NCI-H2081 (cell line): ENCODE measurements at places on chromosomes 7 and 10.
A peak's percentile ranks its signal among the peaks of the same experiment; 100 is the strongest.

- no peak for DNase-seq
Measured at GRCh38 chr10:34514290-34514689, 300.8 kb downstream of the PARD3 start.

GRCh38 chr7:71752171-71752935 is 620.4 kb downstream of the GALNT17 start:
- peak; percentile 15 for DNase-seq

DNA sequence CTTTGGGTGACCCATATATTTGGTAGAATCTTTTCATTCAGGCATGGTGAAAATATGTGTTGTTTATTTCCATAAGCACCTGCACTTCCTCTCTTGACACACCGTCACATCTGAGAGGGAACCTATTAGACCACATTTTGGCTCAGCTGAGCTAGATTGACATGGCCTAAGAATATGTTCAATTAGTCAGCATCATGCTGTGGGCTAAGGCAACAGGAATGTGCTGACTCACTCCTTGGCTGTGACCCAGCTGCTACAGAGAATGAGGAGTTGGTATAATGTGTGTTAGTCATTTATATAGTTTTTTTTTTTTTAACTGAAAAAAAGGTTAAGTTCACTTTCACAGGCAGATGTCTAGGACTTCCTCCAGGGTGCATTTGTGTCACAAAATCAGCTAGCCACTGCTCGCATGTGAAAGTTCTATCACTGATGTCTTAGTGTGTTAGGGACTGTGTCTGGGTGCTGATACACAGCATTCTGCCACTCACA is 180.6 kb downstream of the SEMA3E start:
- peak; percentile 54 for DNase-seq

DNA sequence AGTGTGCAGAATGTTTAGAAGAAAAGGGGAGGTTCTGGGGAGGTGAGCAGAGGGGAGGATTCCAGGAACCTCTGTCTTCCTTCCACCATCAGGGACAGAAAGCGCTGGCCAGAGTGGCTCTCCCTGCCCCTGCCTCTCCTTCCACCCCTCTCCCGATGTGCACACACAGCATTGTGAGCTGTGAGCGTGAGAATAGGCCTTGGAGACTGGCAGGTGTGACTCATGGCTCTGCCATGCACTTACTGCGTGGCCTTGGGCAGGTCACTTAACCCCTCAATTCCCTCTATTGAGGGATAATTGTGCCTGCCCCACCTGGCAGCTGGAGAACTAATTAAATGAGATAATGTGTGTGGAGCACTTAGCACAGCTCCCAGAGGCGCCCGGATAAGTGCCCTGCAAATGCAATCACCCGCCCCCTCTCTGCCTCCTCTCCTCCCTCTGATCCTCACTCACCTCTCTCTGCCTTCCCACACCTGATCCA is 115.4 kb downstream of the ZMIZ1 start:
- no peak for DNase-seq

DNA sequence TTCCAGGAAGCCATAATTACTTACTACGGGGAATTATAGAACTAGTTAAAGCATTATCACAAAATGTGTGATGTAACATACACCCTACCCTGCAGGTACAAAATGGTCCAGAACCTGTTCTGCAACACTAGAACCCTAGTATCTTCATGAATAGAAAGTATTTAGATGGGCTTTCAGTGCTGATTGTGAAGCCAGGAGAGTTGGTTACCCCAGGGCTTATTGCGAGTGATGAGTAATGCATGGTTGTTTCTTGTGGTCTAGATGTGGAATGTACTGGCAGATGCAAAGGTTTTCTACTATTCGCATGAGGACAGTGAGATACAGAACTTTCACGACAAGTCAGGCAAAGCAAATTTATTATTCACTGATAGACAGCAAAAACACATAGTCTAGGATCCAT is 33.6 kb upstream of the AGR3 start:
- no peak for DNase-seq

DNA sequence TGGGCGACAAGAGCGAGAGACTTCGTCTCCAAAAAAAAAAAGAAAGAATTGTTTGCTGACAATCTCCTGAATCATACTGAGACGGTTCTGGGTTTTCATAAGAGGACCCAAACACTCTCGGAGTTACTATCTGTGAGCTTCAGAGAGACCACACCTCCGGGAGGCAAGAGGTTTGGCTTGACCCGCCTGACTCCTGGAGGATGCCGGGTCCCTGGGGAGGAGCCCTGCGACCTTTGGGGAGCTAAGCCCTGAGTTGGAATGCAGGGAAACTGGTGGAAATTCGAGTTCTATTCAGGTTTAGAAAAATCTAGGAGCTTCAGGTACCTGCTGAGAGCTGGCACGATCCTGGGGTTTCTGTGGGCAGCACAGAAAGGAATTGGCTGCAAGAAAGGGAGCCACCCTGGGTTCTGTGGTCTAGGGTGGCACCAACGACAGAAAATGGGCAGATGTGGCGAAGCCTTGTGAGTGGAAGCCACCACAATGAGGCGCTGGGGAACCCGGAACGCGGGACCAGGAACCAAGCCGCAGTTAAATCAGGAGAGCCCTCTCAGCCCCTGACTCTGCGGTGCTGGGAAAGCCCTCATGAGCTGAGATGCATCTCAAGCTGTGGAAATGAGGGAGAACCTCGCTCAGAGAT is 21.9 kb upstream of the GATAD1 start:
- no peak for DNase-seq

DNA sequence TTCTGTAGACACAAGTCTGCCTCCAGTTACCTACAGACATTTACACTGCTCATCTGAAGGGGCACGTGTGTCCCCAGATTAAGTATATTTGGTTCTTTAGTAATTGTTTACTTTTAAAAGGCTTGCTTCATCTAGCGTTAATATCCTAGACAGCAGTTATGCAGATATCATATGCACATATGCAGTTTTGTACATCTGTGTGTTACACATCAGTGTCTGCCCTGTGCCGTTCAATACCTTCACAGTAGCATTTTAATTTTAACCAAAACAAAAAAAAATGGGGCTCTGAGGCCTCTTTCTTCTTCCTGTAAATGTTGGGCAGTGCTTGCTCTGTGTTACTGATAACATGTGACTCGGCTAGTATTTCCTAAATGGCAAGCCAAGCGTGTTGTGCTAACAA is 331.4 kb upstream of the MGMT start:
- DNase-seq = no peak

DNA sequence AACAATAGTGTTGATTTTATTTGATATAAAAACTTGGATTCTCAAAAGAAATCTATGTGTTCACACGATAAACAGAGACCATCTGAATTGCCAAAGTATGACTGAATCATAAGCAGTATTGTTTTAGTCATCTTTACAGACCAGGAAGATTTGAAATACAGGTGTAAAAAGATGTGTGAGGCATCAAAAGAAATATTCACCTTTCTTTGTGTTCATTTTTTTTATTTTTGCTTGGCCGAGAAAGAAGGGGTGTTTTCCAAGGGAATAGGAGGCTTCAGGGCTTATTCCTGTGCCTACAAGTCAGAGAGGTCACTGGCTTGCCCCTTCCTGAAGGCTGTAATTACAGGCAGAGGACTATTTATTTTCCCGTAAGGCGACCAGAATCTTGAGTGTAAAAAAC is 37.3 kb downstream of the MET start:
- no peak for DNase-seq

DNA sequence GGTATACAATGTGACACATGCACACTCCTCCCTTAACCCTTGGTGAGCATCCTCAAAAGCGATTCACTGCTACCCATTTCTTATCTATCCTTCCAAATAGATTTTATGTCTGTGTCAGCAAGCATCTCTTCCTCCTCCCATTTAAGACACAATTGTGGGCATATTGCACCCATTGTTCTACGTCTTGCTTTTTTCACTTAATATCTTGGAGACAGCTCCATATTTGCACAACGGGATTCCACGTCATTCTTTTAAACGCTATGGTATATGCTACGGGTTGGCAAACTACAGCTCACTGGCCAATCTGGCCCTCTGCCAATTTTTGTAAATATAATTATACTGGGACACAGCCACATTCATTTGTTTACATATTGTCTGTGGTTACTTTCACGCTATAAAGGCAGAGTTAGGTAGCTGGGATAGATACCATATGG is 88.6 kb downstream of the RNF216 start:
- peak; percentile 73 for DNase-seq

DNA sequence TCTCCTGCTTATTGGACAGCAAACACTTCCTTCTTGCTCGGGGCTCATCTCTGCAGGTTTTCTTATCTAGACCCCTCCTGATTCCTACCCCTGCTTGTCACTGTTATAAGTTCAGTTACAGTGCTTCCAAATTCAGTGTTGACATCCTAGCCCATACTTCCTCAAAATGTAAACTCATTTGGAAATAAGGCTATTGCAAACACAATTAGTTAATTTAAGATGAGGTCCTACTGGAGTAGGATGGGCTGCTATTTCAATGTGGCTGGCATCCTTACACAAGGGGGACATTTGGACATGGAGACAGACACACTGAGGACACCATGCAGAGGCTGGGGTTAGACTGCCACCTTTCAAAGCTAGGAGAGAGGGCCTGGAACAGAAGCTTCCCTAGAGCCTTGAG is 85.2 kb upstream of the NPVF start:
- DNase-seq = no peak

- no peak for DNase-seq
Measured at GRCh38 chr7:84025332-84025927, 169.2 kb downstream of the SEMA3A start.

- no peak for DNase-seq
Measured at GRCh38 chr10:70106958-70107791, 25.4 kb downstream of the AIFM2 start.

DNA sequence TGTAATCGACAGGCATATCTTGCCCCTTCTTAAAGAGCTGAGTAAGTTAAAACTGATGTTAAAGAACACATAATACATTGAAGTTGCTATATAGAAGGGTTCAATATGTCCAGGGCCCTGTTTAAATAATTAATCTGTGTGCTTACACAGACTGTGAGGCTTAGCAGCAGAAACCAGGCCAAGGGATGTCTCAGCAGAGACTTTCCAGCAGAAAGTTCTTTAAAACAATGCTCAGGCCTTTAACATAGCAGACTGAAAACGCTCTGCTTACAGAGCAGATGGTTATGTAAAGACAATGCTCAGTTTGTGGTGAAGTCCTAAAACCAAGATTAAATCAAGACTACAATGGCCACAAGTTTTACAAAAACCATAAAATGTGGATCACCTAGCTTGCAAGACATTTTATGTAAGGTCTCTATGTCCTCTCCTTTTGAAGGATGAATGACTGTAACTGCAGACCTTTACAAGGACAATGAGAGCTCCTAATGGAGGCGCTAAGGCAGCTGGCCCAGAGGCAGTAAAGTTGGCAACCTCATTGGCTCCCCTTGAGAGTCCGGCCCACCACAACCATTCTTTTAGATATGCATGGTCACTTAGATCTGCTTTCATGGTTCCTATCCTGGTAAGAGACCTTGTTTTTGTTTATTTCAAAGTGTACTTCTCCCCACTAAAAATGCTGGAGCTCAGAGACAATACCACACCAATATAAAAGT is 56.3 kb downstream of the FZD1 start:
- DNase-seq = no peak

GRCh38 chr7:25823571-25823970 is 328.4 kb upstream of the NFE2L3 start:
- no peak for DNase-seq

DNA sequence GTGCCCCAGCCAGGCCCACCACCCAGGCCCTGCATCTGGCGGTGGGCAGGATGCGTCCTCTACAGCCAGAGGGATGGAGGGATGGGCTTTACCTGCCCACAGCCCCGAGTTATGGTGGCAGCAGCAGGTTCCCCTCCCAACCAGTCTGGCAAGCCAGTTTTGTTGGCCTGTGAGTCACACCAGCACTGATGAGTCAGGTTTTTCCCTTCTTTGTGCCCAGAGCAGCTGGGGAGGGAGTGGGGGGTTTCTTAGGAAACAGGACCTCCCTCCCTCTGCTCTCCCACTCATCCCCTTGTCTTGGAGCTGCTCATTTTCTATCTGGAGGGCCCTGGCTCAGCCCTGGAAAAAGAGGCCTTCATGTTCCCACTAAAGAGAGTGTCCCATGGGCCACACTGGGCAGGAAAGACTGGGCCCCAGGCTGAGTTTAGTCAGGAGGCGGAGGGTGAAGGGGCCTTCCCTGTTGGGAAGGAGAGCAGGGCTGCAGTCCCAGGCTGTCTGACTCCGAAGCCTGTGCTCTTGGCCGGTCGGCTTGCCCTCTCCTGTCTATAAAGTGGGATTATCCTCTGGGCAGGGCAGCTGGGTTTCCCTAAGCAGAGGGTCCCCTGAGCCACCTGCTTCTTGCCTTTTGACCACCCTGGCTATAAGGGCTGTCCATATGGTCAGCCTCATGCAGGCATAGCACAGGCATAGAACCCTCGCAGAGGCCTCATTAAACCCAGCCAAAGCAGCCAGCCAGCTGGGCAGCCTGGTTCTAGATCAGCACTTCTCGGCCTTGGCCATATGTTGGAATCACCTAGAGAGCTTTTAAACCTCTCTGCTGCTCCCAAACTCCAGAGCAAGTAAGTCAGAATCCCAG is 30.2 kb upstream of the ANKRD2 start:
- DNase-seq = no peak

DNA sequence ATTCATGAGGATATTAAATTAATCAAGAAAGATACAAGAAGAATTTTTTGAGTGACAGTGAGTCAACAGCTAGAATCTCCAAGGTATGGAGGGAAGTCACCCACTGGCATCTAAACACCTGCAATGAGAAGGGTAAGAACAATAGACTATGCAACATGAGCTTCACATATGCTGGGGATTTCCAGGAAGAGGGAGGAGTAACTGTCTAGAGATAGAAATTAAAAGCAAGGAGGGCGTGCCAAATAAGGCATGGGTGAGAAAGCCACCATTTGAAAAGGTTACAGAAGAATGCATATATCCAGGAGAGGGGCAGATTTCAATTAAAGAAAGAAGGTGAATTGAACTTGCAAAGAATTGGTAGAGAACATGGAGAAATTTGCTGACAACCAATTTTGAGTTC is 365.7 kb downstream of the GPR37 start:
- DNase-seq = no peak

DNA sequence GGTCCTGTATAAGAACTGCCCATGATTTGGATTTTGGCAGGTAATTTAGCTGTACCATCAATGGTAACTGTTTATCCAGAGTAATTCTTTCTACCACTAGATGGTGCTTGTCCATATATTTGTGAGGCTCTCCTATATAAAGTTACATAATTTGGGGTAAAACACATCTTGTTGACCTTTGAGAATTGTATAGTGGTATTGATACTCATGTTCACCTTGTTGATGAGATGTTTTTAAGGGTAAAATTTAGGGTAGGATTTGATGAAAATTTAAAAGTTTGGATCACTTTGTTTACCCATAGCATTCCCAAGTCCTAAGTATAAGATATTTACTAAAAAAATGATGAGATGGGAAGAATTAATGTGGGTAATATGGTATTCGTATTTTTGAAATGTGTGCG is 31.6 kb downstream of the ST7 start:
- peak; percentile 46 for DNase-seq

- no peak for DNase-seq
Measured at GRCh38 chr7:47596502-47597202, 14.7 kb upstream of the TNS3 start.

- no peak for DNase-seq
Measured at GRCh38 chr10:12797471-12798262, 203.8 kb downstream of the CCDC3 start.

- DNase-seq = no peak
Measured at GRCh38 chr7:106883456-106884026, 18.5 kb downstream of the PIK3CG start.
